ENCODE measurements at places on chromosomes 12 and 14. TPM values are rescaled to one million over a fixed set of nuclear protein-coding genes. Genes with fewer than 3 reads are reported as not detected.

Gene HOXC9
- 21.5 TPM for total RNA-seq

Gene ABCC9
- 49.5 TPM for total RNA-seq

Gene ACRBP
- 2.3 TPM for total RNA-seq

Gene ATN1
- 77.0 TPM for total RNA-seq

Gene ADGRD1
- 16.8 TPM for total RNA-seq

Gene CYP46A1
- total RNA-seq = 2.3 TPM

Gene OR4N2
- total RNA-seq = not detected

Gene C12orf54
- not detected for total RNA-seq

Gene KRT75
- total RNA-seq = not detected

Gene STYK1
- total RNA-seq = 1.1 TPM

Gene PPM1H
- 23.3 TPM for total RNA-seq

Gene DEGS2
- 11.5 TPM for total RNA-seq

Gene CDCA4
- total RNA-seq = 19.9 TPM

All from metanephros (tissue), 2 donors.